ENCODE measurements at places on chromosomes 16 and 17.
A peak's percentile ranks its signal among the peaks of the same experiment; 100 is the strongest.

DNA sequence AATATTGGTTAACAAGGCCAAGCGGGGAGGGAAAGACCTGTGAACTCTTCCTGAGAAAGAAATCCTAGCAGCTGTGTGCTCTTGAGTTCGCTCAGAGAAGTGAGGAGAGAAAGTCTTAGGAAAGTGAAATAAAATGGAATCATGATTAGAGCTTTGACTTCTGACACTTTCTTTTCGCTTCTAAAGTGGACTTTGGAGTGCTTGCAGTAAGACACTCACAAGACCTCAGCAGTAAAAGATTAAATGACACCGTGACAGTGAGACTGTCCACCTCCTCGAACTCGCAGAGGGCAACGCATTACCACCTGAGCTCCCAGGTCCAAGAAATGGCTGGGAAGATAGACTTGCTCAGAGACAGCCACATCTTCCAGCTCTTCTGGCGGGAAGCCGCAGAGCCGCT, 71.2 kb downstream of the RNF213 start:
- DNase-seq = no peak

- no peak for DNase-seq
These were observed 399.9 kb downstream of the WWOX start for GRCh38 chr16:78499399-78499798.

- DNase-seq = peak; percentile 26
These were observed 2.1 kb downstream of the NAGPA start for GRCh38 chr16:5031601-5032000.

DNA sequence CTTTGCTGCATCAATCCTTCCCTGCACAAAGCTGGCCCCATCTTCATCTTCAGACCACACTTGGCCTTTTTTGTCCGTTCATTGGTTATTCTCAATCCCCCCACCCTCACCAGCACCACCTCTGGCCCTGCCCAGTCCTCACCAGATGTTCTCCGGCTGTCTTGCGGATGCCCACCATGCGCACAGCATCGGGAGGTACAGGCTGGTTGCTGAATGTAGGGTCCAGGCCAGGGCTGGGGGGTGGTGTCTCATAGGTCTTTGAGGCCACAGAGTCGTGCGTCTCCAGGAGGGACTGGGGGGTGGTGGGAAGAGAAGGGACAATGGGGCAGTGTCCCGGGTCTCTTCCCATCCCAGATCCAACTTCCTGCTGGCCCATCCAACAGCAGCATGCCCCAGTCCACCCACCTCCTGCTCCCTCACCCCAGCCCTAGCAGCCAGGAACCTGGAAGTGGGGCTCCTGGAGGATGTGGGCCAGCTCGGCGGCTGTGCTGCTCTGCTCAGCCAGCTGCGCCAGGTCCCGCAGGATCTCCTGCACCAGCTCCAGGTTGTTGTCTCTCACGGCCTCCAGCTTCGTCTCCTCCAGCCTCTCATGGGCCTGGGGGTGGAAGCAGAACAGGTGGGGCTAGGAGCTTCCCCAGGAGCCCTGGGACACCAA, 24.4 kb downstream of the MPP2 start:
- DNase-seq = no peak

GRCh38 chr17:83150369-83151055, 71.1 kb downstream of the METRNL start:
- DNase-seq = peak; percentile 56

DNA sequence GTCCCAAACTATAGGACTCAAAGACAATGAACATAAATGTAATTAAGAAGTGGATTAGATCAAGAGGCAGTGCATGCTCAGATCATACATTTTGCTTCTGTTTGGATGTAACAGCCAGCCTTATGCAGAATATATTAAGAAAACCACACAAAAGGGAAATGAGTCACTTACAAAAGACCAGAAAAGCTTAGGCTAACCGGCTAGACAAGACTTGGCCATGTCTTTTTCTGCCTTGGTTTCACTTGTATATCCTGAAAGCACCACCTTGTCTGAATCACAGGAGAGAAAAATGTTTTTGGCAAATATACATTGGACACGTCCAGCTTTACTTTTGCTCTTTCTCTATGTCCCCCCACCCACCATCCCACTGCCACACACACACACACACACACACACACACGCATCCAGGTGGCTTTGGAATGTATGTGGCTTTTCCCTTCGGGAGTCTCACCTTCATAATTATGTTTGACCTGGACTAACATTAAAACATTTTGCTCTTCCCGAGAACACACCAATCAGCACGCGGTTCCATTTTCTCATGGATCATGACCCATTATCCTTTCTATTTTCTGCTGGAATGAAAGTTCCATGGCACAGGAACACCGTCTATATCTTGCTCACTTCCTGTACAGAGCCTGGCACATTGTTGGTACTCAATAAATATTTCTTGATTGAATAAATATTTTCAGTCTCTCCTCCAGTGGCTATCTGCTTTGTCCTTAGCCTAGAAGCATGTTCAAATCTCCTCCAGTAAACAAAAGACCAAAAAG, 64.6 kb downstream of the CDK5R1 start:
- no peak for DNase-seq

GRCh38 chr16:27779641-27780164, 229.8 kb downstream of the KATNIP start:
- DNase-seq = peak; percentile 81

- no peak for DNase-seq
These were observed 19.1 kb upstream of the ZNF594 start for GRCh38 chr17:5210614-5211252.

GRCh38 chr17:45739786-45740185, 44.3 kb upstream of the CRHR1 start:
- DNase-seq = peak; percentile 53

- no peak for DNase-seq
These were observed 7.4 kb upstream of the MMP2 start for GRCh38 chr16:55471448-55472097.

- DNase-seq = no peak
These were observed 64.7 kb downstream of the CDK12 start for GRCh38 chr17:39525801-39526506.

- no peak for DNase-seq
These were observed 596 bp downstream of the OR1F1 start for GRCh38 chr16:3188675-3188924.

DNA sequence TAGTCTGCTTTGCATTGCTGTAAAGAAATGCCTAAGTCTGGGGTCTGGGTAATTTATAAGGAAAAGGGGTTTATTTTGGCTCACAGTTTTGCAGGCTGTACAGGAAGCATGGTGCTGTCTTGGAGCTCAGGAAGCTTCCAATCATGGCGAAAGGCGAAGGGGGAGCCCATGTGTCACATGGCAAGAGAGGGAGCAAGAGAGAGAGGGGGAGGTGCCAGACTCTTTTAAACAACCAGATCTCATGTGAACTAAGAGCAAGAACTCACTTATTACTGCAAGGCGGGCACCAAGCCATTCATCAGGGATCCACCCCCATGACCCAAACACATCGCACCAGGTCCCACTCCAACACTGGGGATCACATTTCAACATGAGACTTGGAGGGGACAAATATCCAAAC, 148.2 kb upstream of the HS3ST2 start:
- DNase-seq = no peak

GRCh38 chr17:49748791-49749190, 15.1 kb downstream of the FAM117A start:
- DNase-seq = no peak

- DNase-seq = peak; percentile 83
These were observed 21.4 kb downstream of the SERPINF1 start for GRCh38 chr17:1783271-1783670.

DNA sequence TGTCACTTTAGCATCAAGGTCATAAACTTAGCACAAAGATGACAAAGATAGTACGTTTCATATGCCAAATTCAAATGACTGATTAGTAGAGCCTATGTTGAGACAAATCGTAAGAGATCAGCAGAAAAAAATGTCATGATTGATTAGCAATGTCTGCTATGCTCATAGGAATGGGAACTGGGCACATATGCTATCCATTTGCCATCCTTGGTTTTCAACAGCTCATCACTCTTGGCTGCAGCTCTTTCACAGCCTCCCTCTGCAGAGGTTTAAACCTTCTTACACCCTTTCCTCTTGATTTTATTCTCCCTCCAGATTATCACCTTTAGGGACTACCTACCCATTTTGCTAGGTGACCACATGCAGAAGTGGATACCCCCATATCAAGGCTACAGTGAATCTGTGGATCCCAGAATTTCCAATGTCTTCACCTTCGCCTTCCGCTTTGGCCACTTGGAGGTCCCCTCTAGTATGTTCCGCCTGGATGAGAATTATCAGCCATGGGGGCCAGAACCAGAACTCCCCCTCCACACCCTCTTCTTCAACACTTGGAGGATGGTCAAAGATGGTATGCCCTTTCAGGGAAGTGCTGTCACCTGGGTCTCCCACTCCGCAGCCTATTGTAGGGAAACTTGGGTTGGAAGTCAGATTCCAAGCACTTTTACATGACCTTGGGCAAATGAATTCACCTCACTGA, 16.2 kb downstream of the MPO start:
- DNase-seq = no peak

DNA sequence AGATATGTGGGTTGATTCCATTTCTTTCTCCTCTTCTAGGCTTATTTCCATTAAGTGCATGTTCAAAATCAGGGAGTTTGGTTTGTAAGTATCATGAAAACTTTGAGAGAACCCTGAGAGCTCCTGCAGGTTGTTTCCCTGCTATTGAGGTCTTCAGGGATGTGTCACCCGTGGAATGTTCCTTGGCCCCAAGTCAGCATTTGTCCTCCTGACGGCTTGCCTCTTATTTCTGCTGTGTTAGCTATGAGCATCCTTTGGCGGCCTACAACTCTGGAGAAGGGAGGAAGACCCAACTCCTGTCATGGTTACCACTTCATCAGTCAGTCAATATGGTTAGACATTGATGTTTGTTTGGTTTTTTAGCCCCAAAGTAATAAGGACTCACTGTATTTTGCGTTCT, 180.8 kb downstream of the FTO start:
- no peak for DNase-seq

DNA sequence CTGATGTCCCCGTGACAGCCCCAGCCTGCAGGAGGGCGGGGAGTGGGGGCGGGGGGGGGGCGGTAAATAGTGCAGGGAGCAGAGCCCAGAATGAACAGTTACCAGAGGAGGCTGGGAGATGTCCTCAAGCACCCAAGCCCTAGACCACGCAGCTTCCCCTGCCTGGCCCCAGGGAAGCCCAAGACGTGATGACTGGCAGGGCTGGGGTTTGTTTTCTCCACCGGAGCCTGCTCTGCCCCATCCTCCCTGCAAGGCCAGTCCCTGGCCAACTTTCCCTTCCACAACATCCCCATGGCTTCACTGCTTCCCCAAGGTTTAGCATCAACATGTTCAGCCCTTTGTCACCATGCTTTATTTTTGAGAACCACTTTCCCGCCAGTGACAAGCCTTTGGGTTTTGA, 1.4 kb upstream of the BEAN1 start:
- DNase-seq = no peak

- peak; percentile 49 for DNase-seq
These were observed 31.0 kb downstream of the NGFR start for GRCh38 chr17:49525831-49526741.

GRCh38 chr17:78725448-78726021, 56.5 kb downstream of the CYTH1 start:
- no peak for DNase-seq

DNA sequence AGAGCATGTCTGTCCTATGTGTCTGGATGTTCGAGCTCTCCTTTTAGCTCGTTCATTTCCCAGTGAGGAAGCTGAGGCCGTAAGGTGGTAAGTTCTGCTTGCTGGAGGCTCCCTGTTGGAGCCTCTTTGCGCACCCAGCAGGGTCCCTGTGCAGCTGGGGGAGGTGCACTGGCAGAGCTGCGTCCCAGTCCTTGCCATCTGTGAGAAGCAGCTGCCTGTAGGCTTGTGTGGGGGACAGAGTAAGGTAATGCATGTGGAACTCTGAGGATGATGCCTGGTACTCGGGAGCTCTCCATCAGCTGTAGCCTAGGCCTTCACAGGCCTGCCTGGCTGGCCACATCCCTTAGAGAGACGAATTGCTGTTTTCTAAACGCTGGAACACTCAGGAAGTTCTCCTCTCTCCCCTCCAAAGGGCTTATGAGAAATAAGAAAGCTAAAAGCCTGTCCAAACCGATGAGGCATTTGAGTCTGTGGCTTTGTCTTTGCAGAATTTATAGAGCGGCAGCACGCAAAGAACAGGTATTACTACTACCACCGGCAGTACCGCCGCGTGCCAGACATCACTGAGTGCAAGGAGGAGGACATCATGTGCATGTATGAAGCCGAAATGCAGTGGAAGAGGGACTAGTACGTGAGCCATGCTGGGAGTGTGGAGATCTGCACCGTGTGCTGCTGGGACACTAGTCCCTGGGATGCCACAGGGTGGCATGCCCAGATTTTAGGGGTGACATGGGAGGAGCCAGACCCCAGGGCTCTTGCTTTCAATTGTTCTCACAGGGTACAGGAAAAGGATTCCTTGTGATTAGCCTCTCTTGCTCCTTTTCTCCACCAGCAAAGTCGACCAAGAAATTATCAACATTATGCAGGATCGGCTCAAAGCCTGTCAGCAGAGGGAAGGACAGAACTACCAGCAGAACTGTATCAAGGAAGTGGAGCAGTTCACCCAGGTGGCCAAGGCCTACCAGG, 1.6 kb downstream of the NDUFB10 start:
- no peak for DNase-seq

DNA sequence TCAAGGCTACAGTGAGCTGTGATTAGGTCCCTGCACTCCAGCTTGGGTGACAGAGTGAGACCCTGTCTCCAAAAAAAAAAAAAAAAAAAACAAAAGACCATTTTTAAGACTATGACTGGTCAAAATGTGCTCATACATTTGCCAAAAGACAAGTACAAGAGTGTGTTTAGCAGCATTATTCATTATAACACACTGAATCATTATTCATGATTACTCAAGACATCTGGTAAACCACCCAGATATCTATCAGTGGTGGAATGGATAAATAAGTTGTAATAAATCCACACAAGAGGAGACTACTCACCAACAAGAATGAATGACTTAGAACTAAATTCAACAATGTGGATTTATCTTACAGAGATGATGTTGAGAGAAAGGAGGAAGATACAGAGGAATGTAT, 716.3 kb downstream of the MAF start:
- no peak for DNase-seq

DNA sequence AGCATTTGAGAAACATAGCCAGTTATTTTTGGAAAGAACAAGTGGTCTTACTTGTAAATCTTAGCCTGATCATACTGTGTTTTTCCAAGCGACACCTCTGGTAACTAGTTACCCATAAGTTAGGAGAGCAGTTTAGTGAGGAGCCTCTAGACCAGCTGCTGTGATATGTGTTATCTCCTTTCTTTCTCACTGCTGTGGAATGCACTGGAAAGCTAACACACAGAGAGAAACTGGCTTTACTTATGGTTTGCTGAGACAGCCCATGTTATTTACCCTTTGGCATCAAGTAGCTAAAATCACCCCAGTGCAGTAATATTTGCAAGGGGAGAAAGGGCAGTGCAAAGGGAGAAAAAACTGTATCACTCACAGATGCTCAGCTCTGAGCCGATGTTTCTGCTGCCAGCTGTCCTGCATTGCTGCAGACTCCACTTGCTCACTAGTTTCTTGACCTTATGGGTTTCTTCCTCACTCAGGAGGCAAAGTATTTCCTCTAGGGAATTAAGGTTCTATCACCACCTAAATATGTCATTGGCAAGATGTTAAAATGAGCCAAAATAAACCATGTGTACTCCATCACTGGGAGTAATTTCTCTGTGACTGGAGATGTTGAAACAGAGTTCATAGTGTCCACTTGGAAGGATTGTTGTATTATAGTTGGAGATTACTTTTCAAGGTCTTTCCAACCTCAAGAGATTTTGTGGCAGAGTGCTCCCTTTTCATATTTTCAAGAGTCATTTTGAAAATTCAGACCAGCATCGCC, 2.3 kb downstream of the RBFOX1 start:
- no peak for DNase-seq

Measured in aorta (tissue), 5 donors.